ENCODE measurements at places on chromosomes 16 and 17. TPM values are rescaled to one million over a fixed set of nuclear protein-coding genes. Genes with fewer than 3 reads are reported as not detected.

DNA sequence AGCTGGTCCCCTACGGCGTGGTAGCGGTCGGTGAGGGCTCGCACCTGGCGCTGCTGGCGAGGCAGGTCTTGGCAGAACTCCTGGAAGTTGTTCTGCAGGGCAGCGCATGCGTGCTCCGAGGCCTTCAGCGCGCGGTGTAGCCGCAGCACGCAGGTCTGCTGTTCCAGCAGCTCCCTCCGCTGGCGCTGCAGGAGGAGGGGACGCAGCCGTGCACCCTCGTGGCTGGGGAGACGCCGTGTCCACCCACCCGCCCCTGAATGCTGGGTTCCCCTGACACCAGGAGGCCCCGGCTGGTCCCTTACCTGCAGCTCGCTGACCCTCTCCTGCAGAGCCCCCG lies 12.2 kb downstream of the EVPL start:
- no peak for DNase-seq

DNA sequence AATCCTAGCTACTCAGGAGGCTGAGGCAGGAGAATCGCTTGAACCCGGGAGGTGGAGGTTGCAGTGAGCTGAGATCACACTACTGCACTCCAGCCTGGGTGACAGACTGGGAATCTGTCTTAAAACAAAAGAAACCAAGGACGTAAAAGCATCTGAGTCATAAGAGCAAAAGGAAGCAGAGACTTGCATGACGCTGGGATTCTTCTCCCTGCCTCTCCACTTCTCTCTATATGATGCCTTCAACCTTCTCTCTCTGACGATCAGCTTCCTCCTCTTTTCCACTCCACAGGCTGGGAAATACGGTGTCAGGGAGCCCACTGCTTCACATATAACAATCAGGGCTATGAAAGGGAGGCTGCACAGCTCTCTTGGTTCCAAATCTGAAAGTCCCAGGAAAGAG lies 43.2 kb upstream of the CCL1 start:
- no peak for DNase-seq

DNA sequence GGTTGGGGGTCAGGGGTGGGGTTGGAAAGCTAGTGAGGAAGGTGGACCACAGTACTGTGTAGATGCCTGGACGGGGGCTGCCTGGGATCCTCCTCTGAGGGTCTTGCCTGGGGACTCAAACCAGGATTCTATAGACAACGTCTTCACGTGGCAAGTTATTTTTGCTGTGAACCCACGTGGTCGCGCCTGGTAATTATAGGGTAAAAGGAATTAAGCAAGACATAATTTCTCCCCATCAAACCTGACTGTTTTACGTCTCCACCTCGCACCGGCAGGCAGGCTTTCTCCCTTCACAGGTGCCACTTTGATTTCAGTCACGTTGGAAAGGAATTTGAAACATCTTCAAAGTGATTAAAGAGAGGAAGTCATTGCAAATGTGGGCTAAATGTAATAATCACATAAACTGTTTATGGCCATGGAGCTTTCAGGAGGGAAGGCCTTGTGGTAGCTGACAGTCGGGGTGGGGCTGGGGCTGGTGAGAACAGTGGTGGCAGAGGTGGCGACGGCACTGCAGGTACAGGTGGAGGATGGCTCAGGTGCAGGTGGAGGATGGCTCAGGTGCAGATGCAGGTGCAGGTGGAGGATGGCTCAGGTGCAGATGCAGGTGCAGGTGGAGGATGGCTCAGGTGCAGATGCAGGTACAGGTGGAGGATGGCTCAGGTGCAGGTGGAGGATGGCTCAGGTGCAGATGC lies 197.1 kb upstream of the NLRP1 start:
- DNase-seq: no peak

The HAS3 gene
- 6.9 TPM for total RNA-seq

GRCh38 chr17:38562215-38562569 lies 43.6 kb downstream of the SRCIN1 start:
- no peak for DNase-seq

The ADAP2 gene
- 2.4 TPM for total RNA-seq

The PRR35 gene
- total RNA-seq: 2.2 TPM

Data from Panc1 (cell line).